ENCODE measurements at places on chromosomes 6 and 20. TPM values are rescaled to one million over a fixed set of nuclear protein-coding genes. Genes with fewer than 3 reads are reported as not detected.

Gene SIM1
- total RNA-seq: not detected

Gene ADGRF4
- total RNA-seq: not detected

Gene SLPI
- 2.8 TPM for total RNA-seq

Gene SNX3
- total RNA-seq: 178 TPM

Gene OXT
- total RNA-seq: not detected

Gene RBBP8NL
- not detected for total RNA-seq

Gene RGS17
- total RNA-seq: 15.1 TPM

Gene DACT2
- not detected for total RNA-seq

Gene DLK2
- total RNA-seq: 0.63 TPM

Gene BANF2
- not detected for total RNA-seq
